Kasumi-1 (cell line): ENCODE measurements at places on chromosomes 4 and X.

DNA sequence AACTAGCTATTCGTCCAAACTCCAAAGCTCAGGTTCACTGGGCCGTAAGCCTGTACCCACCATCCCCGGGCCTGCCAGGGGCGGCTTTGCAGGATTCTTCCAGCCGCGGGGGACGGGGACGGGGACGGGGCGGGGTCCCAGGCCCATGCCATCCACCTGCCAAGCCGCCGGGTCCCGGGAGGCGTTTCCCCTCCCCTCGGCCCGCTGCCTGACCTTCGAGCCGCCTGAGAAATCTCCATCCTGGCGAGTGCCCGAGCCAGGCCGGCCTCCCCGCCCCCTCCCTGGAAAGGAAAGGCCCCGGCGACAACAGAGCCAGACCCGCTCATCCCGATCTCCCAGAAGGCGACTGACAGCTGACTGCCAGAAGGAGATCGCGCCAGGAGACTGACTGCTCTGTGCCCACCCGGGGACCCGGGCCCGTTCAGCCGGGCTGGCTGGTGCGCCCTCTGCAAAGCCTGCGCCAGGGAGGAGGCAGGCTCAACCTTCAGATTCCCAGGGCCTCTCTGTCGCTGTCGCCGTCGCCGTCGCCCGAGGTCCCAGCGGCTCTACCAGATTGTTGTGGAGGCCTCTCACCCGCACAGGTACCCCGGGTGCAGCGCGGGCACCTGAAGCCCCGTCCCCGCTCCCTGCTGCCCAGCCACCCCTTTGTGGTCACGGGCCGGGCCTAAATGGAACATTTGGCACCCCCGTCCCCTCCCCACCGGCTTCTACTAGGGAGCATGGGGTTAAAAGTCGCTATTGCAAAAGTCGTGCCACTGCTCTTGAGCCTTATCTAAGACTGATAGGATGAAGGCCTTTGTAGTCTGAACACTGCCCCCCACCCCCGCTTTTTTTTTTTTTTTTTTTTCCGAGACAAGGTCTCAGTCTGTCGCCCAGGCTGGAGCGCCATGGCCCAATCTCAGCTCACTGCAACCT lies at the start of gene RGN:
TSS of gene RGN (plus strand) at position 315 of the 915 bp plus-strand sequence. CDS start 2,702 bp downstream, outside the sequence.
- no peak for DNase-seq

DNA sequence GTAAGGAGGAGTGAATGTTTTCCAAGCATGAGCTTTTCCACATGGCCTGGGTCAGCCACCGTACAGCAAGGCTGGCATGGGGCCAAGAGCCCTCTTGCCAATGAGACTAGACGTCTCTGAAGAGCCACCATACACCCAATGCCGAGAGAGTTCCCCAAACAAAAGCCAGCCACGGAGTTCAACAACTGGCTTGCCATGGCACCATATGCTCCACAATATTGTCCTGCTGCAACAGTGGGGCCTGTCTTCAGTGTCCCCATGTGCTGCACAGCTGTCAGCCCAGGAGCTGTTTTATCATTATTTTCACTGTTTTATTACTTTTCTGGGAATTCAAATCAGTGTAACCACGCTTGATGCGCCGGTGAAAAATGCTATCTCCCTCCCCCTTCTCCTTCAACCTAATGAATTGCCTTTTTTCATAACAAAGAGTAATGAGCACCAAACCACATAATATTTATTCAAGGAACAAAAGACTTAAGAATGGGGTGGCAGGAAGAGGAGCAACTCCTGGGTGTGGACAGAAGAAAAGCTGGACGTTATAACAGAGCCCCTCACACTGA lies 18.4 kb downstream of the MAML3 start:
- DNase-seq = no peak

GRCh38 chrX:2370456-2370855 lies 130.3 kb downstream of the DHRSX start:
- no peak for DNase-seq

DNA sequence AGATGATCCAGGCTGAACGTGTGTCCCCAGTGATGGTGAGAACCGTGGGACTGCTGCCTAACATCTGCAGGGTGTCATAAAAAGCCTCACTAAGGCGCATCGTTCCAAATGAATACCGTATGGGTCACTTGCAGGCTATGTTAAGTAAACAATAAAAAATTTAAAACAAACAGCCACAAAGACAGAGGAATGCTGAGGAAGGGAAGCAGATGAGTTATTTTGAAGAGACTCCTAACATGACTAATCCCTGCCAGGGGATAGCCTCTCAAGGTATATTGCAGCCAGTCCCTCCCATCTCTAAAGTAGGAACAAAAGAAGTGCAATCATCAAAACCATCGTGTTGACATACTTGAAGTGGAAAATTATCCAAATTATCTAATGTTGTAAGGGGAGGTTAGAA lies 83.8 kb downstream of the UNC5C start:
- no peak for DNase-seq

DNA sequence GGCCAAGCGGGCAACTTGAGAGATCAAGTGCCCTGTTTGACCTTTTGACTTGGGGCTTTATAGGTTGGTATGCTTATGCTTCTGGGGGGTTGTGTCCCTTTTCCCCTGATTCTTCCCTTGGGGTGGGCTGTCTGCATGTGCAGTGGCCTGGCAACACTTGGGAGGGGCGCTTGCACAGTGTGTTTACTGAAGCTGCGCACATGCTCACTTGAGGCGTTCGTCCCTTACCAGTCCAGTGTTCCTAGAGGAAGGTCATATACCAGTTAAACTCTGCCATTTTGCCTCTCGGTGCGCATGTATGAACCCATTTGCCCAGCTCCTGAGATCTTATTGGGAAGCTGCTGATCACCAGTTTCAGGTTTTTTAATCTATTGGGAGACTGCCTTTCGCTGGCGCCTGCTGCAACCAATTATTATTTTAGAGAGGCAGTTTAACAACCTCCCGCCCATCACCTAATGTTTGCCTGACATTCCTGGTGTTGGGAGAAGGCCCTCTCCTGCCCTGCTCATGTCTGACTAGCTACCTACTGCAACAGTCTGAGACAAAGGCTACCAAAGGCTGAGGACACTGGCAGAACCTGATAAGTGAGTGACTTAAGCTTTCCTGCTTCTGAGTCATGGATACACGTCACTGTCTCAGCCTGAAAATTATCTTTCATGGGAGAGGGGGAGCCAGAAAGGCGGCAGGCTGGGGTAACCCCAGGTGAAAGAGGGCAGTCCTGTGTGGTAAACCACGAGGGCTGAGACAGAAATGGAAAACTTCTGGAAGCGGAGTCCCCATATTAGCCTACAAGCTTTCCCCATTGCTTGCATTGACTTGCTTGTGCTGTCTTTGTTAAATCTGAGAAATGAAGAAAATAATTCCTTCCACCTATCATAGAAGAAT lies 97.6 kb downstream of the CPE start:
- DNase-seq = no peak

DNA sequence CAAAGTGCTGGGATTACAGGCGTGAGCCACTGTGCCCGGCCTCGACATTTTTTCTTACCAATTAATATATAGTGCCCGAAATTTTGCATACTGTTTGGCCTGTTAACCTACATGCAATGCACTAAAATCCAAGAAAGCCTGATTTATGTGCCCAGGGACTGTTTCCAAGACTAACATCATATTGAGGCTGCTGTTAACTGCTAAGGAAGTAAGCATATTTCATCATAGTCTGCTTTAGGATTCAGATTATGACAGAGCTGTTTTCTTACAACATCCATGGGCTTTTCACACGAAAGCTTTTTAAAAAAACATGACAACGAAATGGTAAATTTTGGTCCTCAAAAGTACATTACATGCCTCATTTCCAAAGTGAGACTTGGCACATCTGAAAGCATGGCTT lies 84.4 kb downstream of the STOX2 start:
- DNase-seq = peak; percentile 10

DNA sequence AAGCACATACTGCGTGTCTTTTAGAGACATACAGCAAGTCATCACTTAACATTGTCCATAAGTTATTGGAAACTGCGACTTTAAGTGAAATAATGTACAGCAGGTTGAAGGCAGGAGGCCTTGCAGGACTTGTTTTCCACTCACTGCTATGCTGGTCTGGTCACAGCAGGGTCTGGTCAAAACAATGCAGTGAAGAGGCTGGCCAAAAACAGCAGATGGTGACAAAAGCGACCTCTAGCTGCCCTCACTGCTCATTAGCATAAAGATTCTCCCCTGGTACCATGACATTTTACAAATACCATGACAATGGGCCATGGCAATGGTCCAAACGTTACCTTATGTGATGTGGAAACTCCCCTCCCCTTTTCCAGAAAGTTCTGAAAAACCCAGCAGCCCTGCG lies 1283.6 kb downstream of the FSTL5 start:
- DNase-seq = no peak

DNA sequence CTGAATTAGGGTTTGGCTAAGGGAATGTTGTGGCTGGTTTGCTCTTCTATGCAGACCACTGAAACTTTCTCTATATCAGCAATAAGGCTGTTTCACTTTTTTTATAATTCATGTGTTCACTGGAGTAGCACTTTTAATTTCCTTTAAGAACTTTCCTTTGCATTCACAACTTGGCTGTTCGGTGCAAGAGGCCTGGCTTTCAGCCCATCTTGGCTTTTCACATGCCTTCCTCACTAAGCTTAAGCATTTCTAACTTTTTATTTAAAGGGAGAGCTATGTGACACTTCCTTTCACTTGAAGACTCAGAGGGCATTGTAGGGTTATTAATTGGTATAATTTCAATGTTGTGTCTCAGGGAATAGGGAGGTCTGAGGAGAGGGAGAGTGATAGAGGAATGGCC lies 142.3 kb downstream of the SHROOM4 start:
- no peak for DNase-seq

- peak; percentile 33 for DNase-seq
These were observed 140.3 kb upstream of the CXCL13 start for GRCh38 chr4:77465271-77465670.

- DNase-seq = no peak
These were observed at the start of gene PSAPL1 for GRCh38 chr4:7434766-7435150. TSS of gene PSAPL1 (minus strand) at chr4:7434930. CDS start at chr4:7434879, 51 bp downstream.

GRCh38 chr4:1383728-1384591 lies 22.3 kb downstream of the NKX1-1 start:
- no peak for DNase-seq

GRCh38 chrX:24294619-24295018 lies 19.2 kb downstream of the SUPT20HL2 start:
- DNase-seq = no peak

DNA sequence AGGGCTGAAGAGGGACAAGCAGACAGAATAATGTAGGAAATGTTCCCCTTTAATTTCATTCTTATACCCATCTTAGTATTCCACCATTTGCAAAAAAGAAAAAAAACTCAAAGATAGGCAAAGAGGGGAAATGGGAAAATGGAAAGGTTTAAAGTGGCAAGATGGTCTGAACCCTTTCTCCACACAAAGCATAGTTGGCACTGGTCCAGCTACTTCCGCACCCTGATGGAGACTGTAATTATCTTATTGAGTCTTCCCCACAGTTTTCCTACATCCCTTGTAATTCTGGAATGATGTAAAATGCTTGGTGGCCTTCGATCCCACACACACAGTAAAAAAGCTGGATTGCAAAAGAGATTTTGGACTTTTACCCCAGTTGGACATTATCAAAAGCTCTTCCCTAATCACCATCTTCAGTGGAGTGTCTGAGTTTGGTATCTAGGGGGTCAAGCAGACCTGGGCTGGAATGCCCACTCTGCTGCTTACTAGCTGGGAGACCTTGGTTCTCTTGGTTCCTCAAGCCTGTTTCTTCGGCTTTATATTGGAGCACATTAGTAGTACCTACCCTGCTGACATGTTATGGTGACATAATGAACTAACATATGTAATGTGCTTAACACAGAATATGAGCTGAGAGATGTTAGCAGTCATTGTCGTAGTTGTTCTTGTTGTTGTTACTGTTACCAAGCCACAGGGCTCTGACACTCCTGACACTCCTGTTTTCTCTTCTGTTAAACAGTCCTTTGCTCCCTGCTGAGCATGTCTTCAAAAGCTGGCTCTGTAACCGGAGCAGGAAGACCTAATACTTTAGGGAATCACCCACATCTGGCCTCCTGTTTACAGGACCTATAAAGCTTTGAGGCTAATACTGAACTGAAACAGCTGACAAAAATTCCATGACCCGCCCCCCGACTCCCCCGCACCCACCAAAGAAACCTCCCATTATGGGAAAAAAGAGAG lies 4.7 kb downstream of the SRPX2 start:
- DNase-seq = no peak

DNA sequence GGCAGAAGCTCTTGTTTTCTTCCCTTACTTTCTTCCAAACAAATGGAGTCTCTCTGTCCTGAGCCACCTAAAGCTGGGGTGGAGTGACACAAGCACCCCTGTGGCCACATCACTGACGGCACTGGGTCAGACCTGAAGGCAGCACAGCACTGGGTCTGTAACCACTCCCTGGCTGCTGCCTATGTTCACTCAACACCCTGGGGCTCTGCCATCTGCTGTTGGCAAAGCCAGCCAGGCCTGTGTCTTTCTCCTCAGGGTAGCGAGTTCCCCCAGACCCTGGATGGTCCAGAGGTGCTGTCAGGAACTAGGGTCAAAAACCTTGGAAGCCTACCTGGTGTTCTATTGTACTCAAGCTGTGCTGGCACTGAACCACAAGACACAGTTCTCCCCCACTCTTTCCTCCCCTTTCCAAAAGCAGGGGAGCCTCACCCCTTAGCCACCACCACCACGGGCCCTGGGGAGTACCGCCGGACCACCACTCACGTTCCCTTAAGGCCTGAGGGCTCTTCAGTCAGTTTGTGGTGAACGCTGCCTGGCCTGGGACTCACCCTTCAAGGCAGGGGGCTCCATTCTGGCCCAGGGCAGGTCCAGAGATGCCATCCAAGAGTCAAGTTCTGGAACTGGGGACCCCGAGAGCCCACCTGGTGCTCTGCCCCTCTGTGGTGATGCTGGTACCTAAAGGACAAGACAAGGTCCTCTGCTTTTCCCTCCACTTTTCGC lies 31.5 kb downstream of the TMEM271 start:
- DNase-seq = no peak

DNA sequence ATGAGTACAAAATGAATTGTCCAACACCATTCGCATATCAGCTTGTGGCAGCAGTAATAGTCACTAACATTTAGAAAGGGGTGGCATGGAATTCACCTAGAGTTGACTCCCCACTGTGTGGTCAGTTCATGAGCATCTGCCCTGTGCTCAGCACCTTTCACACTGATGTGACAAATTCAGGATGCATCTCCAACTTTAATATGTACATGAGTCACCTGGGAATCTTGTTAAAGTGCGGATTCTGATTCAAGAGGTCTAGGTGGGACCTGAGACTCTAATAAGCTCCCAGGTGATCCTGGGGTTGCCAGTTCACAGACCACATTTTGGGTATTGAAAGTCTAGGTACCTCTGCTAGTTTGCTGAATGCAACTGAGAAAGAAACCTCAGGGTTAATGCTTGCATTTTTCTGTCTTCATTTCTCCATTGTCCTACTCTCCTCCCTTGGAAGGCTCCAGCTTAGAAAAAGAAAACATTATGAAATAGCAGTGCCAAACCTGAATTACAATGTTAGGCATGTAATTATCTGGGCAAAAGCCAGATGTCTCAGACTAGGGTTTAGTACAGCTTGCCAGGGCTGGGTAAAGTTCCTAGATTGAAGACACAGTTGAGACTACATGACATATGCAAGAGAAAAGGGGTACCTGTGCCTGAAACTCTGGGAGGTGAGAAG lies 32.7 kb downstream of the TMSB4X start:
- DNase-seq = no peak

DNA sequence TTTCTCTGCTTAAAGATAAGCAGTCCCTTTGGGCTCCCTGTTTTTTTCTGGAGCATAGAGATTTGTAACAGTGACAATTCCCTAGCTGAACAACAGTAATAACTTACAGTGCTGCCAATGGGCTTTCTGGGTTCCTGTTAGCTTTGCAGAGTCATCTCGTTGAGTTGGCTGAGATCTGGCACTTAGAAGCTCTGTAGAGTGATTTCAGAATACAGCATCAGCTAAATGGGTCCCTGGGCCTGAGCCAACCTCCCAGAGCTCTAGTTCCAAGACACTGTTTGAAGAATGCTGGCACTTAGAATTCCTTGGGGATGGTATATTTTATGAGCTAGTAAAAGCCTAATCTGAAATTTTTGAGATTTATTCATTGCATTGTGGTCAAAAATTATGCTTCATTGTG lies 43.5 kb upstream of the SERTM2 start:
- no peak for DNase-seq
